ENCODE measurements at places on chromosomes 6 and 20. TPM values are rescaled to one million over a fixed set of nuclear protein-coding genes. Genes with fewer than 3 reads are reported as not detected.

GRCh38 chr6:45185403-45186251 is 142.5 kb upstream of the RUNX2 start:
- H3K4me1 ChIP-seq = 0 out of 2 replicates have a peak, but pooled peaks cover 3% of the 10 kb centered on the region
- H3K36me3 ChIP-seq = no peaks in the 10 kb centered on the region
- no peak overlapping the region for H3K4me3 ChIP-seq
- no peak overlapping the region for H3K27ac ChIP-seq

GRCh38 chr6:150536835-150537234 is 62.9 kb upstream of the PLEKHG1 start:
- H3K4me3 ChIP-seq = no peak overlapping the region
- no peaks in the 10 kb centered on the region for H3K36me3 ChIP-seq
- no peak overlapping the region for H3K27ac ChIP-seq
- H3K27me3 ChIP-seq = no peaks in the 10 kb centered on the region
- H3K4me1 ChIP-seq = no peaks in the 10 kb centered on the region

DNA sequence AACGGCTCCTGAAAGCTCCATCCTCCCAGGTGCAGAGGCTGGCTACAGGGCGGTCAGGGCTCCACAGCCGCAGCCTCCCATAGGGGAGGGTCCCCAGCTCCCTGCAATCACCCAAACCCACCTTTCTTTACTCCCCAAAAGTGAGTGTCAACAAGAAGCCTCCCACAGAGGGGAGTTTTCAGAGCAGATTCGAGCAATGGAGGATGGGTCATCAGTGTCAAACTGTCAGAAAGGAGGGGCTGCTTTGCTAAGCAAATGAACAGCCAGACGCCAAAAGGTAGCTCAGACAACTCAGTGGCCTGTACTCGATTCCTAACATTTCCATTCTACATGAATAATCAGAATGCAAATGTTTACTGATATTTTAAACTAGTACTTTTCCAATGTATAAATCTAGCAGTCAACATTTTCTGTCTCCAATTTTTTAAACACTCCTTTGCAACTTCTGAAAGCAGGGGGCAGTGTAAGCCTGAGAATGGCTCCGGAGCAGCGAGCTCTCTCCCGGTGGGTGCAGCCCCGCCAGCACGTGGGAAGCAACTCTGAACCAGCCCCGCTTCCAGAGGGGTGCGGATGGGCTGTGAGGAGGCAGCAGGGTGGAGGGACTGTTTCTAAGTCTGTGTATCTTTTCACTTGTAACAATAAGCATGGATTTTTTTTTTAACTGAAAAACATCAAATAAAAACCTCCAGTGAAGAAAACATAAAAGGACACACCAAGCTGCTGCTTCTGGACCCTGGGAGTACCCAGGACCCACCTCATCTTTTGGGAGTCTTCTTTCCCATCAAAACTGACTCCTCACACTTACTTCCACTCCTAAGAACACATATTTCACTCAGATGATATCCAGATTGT is 54.9 kb downstream of the TAF4 start:
- H3K36me3 ChIP-seq = peaks cover 28% of the 10 kb centered on the region
- H3K4me1 ChIP-seq = no peaks in the 10 kb centered on the region
- H3K27me3 ChIP-seq = no peaks in the 10 kb centered on the region
- H3K27ac ChIP-seq = no peak overlapping the region
- no peak overlapping the region for H3K4me3 ChIP-seq
- peak; percentile 61 for DNase-seq

- H3K4me3 ChIP-seq = no peak overlapping the region
- no peak for DNase-seq
- H3K36me3 ChIP-seq = no peaks in the 10 kb centered on the region
- H3K27me3 ChIP-seq = no peaks in the 10 kb centered on the region
Measured at GRCh38 chr6:2626401-2626800, 124.3 kb downstream of the MYLK4 start.

GRCh38 chr6:146543940-146544615 is 445 bp downstream of the RAB32 start:
- H3K36me3 ChIP-seq = no peaks in the 10 kb centered on the region
- peak; percentile 54 for DNase-seq
- no peaks in the 10 kb centered on the region for H3K27me3 ChIP-seq
- H3K4me1 ChIP-seq = peaks cover 3% of the 10 kb centered on the region
- H3K4me3 ChIP-seq = peak overlapping the region; percentile 92
- H3K27ac ChIP-seq = no peak overlapping the region

GRCh38 chr6:87658516-87658915 is 43.5 kb downstream of the AKIRIN2 start:
- no peaks in the 10 kb centered on the region for H3K27me3 ChIP-seq
- H3K36me3 ChIP-seq = peaks cover 69% of the 10 kb centered on the region
- no peaks in the 10 kb centered on the region for H3K4me1 ChIP-seq
- H3K27ac ChIP-seq = no peak overlapping the region
- no peak overlapping the region for H3K4me3 ChIP-seq
- no peak for DNase-seq

DNA sequence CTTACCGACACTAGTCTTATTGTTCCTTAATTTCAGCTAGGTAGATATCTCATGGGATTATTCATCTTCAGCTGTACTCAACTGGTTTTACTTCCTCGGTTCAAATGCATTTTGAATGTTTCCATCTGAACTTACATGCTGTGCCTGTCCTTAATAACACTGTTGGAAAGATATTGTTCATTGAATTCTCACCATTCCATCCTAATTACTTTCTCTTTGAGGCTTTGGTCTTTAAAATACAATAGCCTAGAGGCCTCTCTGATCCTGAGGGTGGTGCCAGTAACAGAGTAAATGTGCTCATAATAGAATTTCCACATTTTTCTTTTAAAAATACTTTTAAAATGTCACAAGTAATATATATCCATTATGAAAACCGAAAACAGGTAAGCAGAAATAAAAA is 54.0 kb downstream of the IL20RA start:
- no peaks in the 10 kb centered on the region for H3K27me3 ChIP-seq
- H3K36me3 ChIP-seq = no peaks in the 10 kb centered on the region
- peak overlapping the region; percentile 81 for H3K4me3 ChIP-seq
- H3K27ac ChIP-seq = no peak overlapping the region

DNA sequence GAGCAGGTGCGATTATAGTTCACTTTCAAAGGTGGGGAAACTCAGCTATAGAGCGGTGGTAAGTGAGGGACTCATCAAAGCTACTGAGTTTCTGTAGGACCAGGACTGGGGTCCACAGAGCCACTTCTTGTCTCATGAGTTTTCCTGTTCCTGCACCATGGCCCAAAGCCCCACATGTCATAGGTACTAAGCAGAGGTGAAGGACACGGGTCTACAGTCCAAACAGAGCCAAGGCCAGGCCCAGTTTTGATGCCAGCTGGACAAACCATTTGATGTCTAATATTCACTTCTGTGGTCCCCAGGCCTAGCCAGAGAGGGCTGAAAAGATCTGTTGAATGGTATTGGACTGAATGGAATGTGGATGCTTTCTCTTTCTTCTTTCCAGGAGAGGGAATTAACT is 11.0 kb downstream of the BPIFB6 start:
- H3K27ac ChIP-seq = no peak overlapping the region
- peaks cover 9% of the 10 kb centered on the region for H3K36me3 ChIP-seq
- H3K4me1 ChIP-seq = no peaks in the 10 kb centered on the region
- DNase-seq = no peak
- no peak overlapping the region for H3K4me3 ChIP-seq

DNA sequence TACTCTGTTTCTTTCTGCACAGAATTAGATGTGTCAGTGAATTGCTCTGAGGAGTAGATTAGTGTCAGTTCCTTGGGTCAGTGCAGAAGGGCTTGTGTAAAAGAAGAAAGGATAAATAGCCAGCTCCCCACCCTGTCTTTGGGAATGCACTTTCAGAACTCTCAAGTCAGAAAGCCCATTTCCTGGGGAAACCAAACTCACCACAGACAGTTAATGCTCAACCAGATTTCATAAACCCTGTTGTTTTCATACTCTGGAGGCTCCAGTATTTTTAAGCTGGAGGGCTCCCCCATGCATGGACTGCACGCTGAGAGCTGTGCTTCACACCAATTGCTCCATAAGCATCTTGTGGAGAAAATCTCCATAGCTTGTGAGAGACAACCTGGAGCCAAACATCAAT is 449.7 kb downstream of the CDH26 start:
- H3K27me3 ChIP-seq = no peaks in the 10 kb centered on the region
- no peaks in the 10 kb centered on the region for H3K4me1 ChIP-seq
- H3K36me3 ChIP-seq = no peaks in the 10 kb centered on the region
- H3K4me3 ChIP-seq = no peak overlapping the region
- no peak for DNase-seq
- no peak overlapping the region for H3K27ac ChIP-seq

DNA sequence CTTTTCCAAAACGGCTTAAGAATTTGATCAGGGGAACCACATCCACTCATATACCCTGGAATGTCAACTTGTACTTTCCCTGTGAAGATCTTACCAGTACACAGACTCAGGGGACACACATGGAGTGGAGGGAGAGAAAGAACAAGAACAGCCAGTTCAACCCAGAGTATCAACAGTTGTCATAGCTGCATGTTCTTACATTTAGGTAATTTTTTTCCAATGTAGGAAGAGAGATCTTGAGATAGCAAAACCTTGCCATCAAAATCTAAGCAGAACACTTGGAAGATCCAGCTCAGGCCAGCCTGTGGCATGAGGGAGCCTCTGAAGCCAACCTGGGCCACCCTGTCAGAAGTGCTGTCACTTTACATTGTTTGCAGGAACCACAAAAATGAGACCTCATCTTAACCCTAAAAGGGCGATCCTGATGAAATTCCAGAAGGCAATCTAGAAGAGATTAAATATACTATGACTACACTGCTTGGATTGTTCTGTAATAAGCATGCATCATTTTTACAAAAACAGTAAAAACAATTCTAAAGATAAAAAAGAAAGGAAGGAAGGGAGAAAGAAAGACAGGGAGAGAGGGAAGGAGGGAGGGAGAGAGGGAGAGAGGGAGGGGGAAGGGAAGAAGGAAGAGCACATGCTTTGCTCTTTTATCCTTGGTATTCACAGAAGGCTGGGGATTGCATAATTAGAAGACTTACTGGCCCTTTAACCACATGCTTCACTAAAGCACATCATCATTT is 124.7 kb upstream of the TCF21 start:
- no peaks in the 10 kb centered on the region for H3K4me1 ChIP-seq
- DNase-seq = no peak
- H3K36me3 ChIP-seq = no peaks in the 10 kb centered on the region
- H3K27ac ChIP-seq = no peak overlapping the region

DNA sequence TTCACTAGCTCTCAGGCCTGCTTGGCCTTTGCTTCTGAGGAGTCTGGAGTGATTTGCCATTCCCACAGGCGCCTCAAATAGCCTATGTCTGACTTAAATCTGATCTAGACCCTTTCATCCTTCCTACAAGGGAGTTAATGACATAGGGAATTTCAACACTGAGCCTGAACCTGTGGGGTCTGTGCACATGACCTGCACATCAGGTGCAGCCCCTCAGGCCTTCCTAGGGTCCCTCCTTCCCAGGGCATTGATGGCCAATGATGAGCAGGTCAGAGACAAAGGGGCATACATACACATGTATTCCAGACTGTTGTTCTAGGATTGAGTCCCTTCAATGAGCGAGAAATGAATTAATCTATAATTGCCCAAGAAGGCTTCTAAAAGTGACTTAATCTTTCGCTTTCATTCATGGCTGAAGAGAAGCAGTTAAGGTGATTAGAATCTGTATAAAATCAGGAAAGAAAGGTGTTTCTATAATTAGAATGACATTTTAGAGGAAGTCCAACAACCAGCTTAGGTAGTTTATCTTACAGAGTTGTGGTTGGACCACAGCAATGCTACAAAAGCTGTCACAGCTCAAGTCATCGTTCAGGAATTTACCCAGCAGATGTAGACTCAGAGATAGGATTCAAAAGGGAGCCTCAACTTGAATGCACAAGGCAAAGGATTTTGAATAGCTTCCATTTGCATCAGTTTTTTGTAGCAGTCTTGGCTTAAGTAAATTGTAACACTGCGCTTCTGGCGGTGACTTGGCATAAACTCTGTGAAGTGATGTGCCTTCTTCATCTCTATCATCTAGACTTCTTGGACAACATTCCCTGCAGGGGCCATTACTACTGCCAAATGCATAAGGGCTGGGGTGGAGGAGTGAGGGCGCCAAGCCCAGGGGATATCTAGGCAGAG is 27.0 kb upstream of the TBC1D7 start:
- no peak for DNase-seq
- no peak overlapping the region for H3K27ac ChIP-seq
- peaks cover 2% of the 10 kb centered on the region for H3K4me1 ChIP-seq
- H3K27me3 ChIP-seq = no peaks in the 10 kb centered on the region
- H3K36me3 ChIP-seq = no peaks in the 10 kb centered on the region

GRCh38 chr6:106197441-106197840 is 111.3 kb downstream of the PRDM1 start:
- no peak for DNase-seq
- no peaks in the 10 kb centered on the region for H3K4me1 ChIP-seq
- peaks cover 25% of the 10 kb centered on the region for H3K36me3 ChIP-seq
- no peaks in the 10 kb centered on the region for H3K27me3 ChIP-seq
- H3K27ac ChIP-seq = no peak overlapping the region

DNA sequence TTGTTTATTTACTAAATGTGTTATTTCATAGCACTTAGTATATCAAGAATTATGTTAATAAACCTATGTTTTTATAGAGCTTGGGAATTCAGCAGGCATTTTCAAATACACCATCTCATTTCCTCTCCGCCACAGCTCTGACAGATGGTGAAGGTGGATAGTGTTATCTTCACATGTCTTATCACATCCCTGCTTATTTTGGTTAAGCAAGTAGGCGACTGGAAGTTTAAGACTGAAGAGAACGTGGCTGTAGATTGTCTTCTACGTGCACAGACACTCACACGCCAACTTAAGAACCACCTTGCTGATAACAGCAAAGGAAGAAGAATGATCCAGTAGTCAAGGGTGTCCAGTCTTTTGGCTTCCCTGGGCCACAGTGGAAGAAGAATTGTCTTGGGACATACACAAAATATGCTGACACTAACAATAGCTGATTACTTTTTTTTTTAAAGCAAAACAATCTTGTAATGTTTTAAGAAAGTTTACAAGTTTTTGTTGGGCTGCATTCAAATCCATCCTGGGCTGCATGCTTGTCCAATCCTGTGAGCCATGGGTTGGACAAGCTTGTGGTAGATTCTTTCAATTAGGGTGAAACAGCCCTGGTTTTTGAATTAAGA is 43.3 kb upstream of the SCGN start:
- no peak overlapping the region for H3K27ac ChIP-seq
- no peaks in the 10 kb centered on the region for H3K27me3 ChIP-seq
- no peak for DNase-seq
- no peaks in the 10 kb centered on the region for H3K4me1 ChIP-seq

The FAM184A gene
- total RNA-seq = 10.4 TPM

The ADTRP gene
- not detected for total RNA-seq

The TOX2 gene
- total RNA-seq = 1.7 TPM

The DUSP15 gene
- 6.7 TPM for total RNA-seq

The RIPOR3 gene
- total RNA-seq = 0.48 TPM

The HTR1E gene
- total RNA-seq = not detected

The MEP1A gene
- total RNA-seq = not detected

Measured in H9 (cell line).